ENCODE measurements at places on chromosomes 5 and 9.

DNA sequence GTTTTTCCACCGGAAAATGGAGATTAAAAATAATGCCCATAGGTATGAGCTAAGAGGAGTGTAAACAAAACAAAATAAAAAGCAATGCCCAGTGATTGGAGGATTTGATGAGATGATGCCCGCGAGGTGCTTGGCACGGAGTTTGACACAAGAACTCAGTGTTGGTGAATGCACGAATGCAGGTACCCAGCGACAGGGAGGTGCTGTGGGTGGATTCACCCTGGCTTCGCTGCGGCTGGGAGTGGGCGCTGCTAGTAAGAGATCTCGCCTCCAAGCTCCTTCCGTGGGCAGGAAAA lies 526 bp upstream of the STXBP1 start:
- no peak for DNase-seq

DNA sequence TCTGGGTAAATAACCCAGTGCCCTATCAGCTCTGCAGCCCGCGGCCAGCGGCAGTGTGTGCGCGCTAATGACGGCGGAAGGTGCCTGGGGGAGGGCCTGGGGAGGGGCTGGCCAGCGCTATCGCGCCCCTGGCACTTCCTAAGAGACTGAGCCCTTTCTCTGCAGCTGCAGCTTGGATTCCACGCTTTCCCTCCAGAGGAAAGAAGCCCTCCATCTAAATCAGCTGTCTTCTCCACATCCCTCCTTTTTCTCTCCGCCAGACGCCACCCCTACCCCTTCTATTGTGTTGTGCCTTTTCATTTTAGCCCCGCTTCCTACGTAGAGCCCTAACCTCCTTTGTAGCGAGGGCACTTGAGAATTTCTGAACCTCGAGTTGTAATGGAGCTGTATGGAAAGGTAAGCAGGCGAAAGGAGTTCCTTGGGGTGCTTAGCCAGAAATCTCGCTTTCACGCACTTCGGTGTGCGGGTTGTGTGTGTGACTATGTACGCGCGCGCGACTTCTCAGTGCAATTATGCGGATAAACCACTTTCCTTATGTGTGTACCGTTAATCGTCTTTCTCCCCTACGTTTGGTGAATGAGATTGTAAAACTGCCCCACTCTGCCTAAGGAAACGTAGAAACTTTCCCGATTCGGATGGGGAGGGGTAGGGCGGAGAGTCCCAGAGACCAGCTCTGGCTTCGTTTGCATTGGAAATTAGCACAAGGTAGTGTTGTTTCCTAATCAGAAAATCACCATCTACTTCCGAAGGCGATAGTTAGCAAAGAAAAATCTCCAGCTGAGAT lies 664 bp upstream of the RAB3C start:
- DNase-seq = peak; percentile 10

- DNase-seq = no peak
Measured at GRCh38 chr5:179241175-179241574, 104.1 kb downstream of the ADAMTS2 start.

DNA sequence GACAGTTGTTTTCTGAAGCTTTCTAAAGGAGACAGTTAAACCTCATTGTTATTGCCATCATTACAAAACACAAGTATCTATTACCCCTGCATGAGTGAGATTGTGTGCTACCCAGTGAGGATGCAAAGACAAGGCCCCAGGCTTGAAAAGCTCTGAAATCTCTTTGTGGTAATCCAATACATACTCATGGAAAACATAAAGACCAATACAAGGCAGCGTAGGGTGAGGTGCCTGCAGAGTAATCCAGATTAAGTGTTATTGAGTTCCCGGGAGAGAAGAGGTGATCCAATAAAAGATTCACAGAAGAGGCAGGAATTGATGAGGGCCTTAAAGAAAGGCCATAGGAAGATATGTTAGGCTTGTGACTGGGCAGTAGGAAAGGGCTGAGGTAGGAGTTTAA lies 150.1 kb downstream of the MEF2C start:
- DNase-seq = no peak

GRCh38 chr9:108478431-108479332 lies 377.1 kb downstream of the ACTL7B start:
- no peak for DNase-seq

DNA sequence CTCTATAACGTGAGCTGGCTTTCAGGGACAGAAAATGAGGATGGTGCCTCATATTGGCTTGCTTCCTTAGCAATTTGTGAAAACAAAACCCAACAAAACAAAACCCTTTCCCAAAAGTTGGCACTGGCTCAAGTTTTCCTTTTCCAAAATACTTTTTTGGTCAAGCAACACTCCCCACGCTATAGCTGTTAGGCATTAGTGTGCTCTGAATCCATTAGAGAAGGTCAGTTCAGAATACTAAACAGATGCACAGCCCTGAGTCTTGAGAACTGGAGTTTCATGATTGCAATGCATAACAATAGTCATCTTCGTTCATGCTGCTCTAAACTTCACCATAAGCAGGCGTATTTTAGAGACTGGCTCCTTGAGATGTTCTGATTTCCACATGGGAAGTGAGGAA lies 172.0 kb upstream of the KLF9 start:
- no peak for DNase-seq

DNA sequence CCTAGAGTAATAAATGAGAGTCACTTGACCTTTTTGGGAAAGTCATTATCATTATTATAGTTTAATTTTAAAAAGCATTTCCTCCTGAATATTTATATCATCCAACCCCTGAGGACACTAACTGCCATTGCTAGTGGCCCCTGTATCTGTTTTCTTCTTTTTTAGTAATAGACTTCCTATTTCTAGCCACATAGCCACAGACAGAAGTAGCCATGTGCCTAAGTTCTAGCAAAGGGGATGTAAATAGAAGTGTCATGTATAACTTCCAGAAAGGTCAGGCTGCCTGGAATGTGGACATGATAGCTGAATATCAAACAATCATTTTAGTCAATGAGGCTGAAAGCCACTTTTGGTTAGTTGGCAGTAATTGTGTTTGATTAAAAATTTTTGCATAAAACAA lies 37.5 kb upstream of the IQGAP2 start:
- no peak for DNase-seq

GRCh38 chr9:126852086-126852688 lies 8.3 kb upstream of the ZBTB34 start:
- no peak for DNase-seq

DNA sequence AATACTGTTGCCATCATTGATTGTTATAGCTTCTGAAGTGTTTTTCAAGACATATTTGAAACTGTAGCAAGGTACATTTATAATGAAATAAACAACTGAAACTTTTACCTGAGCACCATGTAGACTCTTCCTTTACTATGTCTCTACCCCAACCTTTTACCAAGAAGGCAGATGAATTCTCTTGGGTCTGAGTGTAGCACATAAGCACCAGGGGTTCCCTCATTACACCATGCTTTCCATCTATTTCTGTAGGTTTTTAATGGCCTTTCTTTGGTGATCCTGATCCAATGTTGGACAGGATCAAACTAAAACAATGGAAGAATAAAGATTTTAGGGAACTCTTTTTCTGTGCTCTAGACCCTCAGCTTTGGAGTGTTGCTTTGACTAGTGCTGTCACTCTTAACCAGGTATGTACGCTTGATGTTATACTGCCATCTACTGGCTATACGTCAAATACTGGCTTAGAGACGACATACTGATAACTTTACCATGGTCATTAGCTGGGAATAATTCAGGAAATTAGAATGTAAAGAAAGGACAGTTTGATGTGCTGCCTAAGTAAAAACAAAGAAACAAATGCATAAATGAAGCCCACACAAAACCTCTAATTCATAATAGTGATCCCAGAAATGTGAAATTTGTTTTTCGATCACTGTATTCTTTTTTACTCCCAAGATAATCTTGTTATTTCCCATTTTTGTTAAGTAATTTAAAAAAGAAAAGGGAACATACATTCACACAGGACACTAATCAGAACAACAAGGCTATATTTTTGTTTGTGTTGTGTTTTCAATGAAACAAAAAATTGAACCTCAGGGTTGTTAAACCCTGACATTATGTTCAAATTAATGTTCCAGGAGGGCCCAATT lies 30.7 kb downstream of the IFNW1 start:
- DNase-seq = peak; percentile 41

GRCh38 chr9:117927354-117927753 lies 223.2 kb downstream of the TLR4 start:
- DNase-seq = no peak

GRCh38 chr9:653421-653820 lies 188.1 kb upstream of the DMRT1 start:
- no peak for DNase-seq

DNA sequence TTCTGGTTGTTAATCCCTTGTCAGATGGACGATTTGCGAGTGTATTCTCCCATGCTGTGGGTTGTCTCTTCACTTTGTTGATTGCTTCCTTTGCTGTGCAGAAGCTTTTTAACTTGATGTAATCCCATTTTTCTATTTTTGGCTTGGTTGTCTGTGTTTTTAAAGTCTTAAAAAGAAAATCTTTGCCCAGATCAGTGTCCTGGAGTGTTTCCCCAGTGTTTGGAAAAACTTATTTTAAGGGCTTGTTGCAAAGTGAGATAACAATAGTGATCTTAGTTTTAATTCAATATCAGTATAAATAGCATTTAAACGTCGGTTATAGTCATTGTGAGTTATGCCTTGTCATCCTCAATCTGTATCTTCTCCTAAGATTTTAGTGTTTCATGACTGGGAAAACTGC lies 329.5 kb downstream of the CCDC171 start:
- no peak for DNase-seq

- peak; percentile 62 for DNase-seq
Measured at GRCh38 chr5:52013523-52013922, 630.3 kb downstream of the ISL1 start.

GRCh38 chr5:66859526-66859925 lies 263.3 kb downstream of the MAST4 start:
- no peak for DNase-seq

DNA sequence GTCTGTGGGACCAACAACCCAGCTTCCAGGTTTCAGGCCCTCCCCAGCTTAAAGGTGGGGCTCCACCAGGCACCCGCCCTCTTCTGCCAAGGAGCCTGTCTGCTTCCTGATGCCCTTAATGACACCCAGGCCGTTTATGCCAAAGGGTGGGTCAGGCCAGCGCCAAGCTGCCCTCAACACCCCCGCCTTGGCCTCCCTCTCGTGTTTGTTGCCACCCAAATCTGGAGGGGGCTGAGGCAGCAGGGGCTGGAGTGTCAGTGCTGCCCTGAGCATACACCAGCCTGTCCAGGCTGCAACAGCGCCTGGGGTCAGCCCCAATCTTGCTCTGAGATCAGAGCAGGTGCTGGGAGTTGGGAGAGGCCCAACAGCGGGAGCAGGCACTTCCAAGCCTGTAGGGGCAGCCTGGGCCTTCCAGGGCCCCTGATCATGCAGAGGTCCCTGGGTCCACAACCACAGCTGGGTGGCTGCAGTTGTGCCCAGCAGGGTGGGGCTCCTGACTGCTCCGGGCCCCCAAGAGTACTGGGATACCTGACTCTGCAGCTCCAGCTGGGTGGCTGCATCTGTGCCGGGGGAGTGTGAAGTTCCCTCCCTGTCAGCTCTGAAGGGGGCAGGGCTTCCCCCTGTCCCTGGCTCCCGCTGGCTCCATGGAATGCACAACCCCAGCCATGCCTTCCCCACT lies 34.5 kb upstream of the TYRP1 start:
- no peak for DNase-seq

DNA sequence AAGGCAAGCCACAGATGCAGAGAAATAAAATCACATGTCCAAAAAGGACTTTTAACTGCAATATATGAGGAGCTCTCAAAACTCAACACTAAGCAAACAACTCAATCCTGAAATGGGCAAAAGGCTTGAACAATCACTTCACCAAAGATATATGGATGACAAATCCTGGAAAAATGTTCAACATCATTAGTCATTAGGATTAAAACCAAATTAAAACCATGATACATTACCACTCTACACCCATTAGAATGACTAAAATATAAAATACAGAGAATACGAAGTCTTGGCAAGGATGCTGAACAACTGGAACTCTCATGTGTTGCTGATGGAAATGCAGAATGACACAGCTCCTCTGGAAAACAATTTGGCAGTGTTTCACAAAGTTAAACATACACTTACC lies 277.4 kb downstream of the TLE1 start:
- peak; percentile 3 for DNase-seq

DNA sequence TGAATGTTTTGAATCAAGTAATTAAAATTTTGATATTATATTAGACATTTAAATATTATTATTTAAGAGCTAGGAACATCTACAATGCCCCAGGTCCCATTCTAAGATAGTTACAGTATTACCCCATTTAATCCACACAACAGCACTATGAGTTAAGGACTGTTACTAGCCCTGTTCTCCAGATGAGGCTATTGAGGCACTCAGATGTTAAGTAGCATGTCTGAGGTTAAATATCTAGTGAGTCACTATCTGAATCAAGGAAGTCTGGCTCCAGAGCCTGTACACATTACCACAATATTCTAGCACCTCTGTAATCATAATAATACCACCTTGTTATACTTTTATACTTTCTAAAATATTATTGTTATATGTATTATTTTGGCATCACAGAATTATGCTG lies 304.6 kb downstream of the PDE4D start:
- DNase-seq = no peak

DNA sequence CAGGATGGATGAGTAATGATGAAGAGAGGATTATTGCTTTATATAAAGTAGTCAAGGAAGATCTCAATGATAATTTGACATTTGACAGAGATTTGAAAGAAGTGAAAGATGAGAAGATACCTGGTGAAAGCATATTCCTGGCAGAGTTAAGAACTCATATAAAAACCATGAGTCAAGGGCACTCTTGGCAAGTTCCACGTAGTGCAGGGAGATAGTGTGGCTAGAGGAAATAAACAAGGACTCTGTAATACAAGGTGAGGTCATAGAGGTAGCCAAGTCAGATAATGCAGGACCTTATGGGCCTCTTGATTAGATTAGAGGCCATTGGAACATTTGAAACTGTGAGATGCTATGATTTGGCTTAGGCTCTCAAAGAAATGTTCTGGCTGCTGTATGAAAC lies 72.3 kb downstream of the HCN1 start:
- DNase-seq = no peak

DNA sequence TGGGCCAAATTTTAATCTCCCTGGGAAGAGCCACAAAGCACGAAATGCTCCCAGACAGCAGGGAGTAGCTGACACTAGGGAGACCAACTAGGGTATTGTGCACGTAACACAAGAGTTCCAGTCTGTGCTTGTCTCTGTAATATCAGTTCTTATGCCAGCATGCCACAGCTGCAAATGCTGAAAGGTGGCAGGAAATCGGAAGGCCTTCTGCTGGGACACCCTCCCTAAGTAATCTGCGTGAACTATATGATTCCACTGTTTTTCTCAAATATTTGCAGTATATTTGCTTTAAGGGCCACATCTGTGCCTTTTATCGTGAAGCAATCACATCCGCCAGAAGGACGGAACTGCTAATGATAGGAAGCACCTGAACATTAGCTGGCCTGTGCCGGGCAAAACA lies 12.6 kb downstream of the VLDLR start:
- no peak for DNase-seq

GRCh38 chr5:139474890-139475791 lies 4.3 kb downstream of the SMIM33 start:
- DNase-seq = peak; percentile 33

DNA sequence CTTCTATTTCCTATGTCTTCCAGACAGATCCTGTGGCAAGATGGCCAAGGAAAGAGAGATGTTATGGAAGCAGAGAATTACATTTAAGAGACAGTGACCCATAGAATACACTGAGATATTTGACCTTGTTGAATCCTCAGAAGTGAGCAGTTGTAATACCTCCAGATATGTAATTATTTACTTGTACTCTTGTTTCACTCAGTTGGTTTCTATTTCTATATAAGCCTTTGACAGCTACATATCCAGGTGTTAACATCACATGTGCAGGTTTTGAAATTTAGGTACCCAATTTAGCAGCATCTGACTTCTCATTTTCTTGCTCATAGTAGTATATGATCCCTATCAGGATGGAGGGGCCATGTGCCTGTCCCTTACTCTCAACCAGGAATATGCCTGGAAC lies 269.5 kb downstream of the CD180 start:
- DNase-seq = no peak

Measured in DMS79 (cell line).